ENCODE measurements at places on chromosomes 1 and 21.
A peak's percentile ranks its signal among the peaks of the same experiment; 100 is the strongest.

DNA sequence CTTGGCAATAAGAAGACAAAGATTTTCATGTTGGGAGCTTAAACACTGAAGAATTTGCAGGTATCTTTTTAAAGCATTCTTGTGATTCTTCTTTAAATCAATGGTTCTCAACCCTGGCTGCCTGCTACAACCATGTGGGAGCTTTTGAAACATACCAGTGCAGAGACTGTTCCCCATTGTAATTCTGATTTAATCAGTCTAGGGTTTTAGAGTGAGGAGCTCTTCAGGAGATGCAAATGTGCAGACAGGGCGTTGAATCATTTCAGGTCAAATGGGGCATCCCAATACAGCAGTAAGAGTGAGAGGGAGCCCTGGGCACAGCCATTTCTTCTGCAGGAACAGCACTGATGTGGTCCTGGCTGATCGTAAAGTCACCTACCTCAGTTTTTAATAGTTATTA, 24.3 kb downstream of the KCNJ6 start:
- DNase-seq: no peak

DNA sequence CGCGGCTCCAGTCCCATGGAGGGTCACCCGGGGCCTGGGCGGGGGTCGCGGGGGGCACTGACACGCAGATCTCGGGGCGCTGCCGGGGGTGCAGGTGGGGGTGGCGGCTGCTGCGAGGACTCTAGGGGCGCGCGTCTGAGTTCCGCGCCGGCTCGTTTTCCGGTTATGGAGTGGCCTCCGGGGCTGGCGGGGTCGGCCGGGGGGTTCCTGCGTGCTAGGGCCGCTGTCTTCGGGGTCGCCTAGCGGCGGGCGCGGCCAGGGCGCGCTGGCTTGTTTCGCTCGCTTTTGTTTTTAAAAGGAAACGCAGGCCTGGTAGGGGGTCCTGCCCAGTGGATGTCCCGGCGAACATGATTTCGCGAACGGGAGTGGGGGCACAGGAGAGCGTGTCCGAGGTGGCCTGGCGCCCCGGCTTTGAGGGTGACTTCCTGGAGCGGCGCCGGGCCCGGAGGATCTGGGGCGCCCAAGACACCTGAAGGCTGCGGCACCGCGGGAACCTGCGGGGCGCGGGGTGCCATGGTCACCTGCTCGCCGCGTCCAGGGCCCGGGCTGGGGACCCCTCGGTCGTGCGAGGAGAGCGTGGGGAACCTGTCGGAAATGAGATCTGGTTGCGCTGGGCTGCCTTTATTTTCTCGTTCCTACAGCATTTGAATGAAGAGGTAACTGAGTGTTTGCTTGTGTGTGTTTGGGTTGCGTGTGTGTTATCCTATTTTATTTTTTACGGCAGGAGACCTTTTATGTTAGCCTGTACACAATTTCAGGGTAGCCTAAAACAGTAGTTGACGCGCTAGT, 618 bp downstream of the ETS2 start:
- DNase-seq: peak; percentile 19

DNA sequence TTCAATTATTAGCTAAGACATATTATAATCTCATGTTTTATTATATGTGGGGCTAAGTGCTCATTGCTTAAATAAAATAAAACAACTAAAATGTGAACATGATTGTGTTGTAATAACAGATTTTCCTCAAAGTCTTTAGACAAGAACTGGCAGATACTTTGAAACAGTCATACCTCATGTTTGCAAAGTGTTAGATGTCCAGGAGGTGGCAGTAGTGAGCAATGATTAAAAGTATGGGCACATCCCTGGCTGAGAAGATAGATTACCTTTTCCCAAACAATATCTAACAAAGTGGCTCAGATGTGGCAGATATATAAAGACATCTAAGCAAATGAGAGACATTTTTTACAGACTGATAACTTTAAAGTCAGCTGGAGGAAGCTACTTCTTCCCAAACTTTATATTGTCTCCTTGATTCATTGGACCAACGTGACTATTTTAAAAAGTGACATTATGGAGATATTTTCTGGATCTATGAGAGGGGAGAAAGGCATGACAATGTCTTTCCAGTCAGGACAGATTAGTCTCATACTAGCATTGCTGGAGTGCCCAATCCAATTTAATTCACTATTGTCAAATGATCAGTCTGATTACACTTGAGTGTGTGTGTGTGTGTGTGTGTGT, 269.8 kb downstream of the S1PR1 start:
- peak; percentile 29 for DNase-seq

GRCh38 chr1:170800265-170800664, 135.1 kb upstream of the MROH9 start:
- DNase-seq: no peak

DNA sequence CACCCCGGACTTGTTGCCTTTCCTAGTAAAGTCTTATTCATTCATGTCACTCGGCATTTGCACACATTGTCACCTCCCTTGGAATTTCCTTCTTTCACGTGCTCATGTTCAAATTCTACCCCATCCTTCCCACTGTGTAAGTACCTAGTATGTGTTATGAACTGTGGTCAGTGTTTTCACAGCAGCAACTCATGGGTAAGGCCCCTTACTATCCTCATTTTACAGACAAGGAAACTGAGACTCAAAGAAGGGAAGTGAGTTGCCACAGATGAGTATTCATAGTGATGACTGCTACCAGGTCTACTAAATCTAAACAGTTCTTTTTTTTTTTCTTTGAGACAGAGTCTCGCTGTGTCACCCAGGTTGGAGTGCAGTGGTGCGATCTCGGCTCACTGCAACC, 10.5 kb downstream of the CITED4 start:
- DNase-seq: no peak

DNA sequence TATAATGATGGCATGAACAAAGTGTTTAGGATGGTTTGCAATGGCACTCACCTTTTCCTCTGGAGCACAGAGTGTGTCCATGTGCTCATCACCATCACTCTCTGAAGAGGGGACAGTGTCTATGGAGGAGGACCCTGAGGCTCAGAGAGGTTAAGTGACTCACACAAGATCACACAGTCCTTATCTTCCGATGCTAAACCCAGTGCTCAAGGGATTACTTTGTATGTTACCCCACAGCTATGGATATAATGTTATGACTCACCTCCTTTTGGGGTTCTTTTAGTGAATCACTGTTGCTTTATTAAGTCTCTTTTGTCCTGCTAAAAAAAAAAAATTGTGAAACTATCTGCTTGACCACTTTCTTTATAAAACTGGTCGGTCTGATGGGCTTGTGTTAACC, 67.6 kb downstream of the TENT5C start:
- DNase-seq: no peak

GRCh38 chr1:238252033-238252802, 361.5 kb upstream of the ZP4 start:
- DNase-seq: no peak

- no peak for DNase-seq
Observed at GRCh38 chr21:42179316-42179715, 39.6 kb upstream of the ABCG1 start.

All from NCI-H1105 (cell line).